CD4-positive, alpha-beta T cell treated with Interleukin-6 for 4 hours (primary cell): ENCODE measurements at places on chromosomes 1 and 21.

DNA sequence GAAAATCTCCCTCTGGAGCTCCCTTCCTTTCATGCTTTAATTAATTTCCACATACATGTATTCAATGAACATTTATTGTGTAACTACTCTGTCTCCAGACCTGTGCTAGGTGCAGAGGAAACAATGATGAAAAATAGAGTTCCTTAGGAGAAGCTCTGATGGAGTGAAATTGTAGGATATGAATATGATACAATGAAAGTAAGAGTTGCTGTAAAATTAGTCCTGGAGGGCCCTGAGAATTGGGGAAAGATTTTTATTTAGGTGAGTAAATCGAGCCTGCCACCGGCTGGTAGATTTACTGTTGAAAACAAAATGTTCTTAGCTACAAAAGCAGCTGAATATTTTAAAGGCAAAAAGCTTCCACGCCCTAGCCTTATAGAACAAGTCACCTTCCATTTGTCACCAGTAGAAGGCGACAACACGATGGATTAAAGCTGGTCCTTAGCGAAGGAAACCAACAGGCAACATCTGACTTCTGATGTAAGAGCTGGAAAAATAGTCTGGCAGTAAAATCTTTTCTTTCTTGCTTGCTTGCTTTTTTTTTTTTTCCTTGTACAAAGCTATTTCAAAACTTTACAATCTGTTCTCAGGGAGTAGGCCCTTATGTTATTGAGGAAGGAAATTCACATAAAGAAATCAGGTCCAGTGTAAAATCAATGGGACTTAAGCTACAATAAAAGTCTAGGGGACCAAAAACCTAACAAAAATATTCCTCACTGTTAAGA is 82.0 kb upstream of the ROR1 start:
- DNase-seq = peak; percentile 11

GRCh38 chr1:50976890-50977574 is 7.0 kb downstream of the CDKN2C start:
- DNase-seq = peak; percentile 30

GRCh38 chr1:174352117-174352516 is 95.6 kb upstream of the GPR52 start:
- DNase-seq = no peak

DNA sequence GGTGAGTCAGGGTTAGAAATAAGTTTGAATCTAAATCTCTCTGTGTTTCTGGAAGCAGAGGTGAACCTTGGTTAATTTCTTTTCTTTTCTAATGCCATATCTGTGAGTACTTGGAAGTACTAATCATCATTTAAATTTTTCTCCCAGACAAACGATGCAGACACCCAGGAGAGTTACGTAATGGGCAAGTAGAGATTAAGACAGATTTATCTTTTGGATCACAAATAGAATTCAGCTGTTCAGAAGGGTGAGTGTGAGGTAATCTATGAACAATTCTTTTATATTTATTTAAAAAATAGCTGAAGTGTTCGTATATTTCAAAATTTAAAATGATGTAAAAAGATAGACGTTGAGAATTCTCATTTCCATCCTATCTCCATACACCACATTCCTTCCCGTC is 11.2 kb downstream of the C4BPA start:
- DNase-seq = no peak

DNA sequence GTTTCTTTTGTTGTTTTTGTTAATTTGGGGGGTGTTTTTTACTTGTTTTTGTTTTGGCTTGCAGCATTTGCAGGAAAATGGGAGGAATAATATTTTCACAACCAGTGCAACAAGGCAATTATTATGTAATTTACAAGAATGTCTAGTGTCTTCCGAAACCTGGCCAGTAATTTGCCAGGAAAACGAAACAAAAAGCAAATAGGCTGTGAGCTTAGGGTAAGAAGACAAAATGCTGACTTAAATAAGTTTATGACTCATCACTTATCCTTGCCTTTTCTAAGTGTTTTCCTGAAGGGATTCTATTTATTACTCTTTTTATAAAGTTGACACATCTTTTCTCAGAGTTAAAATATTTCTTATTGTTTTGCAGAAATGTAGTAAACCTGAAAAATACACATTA is 49.8 kb downstream of the KCNT2 start:
- no peak for DNase-seq

DNA sequence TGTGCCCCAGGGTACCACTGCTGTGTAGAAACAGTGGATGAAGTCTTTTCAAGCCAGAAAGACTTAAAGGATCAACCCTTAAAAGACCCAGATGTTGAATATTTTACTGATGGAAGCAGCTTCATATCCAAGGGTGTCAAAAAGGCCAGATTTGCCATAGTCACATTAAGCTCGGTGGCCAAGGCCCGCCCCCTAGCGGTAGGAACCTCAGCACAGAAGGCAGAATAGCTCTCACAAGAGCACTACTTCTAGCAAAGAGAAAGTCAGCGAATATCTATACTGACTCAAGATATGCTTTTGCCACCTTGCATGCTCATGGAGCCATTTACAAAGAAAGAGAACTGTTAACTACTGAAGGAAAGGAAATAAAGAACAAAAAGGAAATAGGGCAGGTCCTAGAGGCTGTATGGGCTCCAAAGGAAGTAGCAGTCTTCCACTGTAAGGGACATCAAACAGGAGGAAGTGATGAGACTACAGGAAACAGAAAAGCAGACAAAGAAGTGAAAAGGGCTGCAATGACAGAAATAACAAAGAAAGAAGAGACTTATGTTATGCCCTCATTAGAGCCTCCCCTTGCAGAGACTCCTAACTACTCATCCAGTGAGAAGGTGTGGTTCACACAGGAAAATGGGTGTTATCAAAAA is 90.5 kb downstream of the LIPI start:
- DNase-seq = peak; percentile 9

- peak; percentile 32 for DNase-seq
These were observed 911 bp downstream of the GNB1 start for GRCh38 chr1:1889847-1890505.

GRCh38 chr1:240242601-240243144 is 151.0 kb downstream of the FMN2 start:
- DNase-seq = no peak

- no peak for DNase-seq
These were observed 16.7 kb downstream of the RGS4 start for GRCh38 chr1:163085904-163086268.

- no peak for DNase-seq
These were observed 3.4 kb downstream of the IGSF21 start for GRCh38 chr1:18110968-18111367.

GRCh38 chr21:43602266-43603232 is 56.7 kb downstream of the HSF2BP start:
- no peak for DNase-seq

DNA sequence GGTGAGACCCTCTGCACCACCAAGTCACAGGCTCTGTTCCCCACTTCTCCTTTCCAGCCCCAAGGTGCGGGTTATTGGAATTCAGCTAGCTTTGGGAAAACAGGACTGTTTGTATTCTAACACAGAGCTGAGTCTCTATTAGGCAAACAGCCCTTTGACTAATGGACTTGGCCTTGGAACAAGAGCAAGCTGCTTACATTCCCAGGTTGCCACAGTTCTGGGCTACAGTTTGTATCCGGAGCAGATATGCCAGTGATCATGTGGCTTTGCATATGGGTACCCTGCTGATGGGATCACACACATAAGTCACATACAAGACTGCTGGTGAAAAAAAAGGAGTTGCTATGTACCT is 110.5 kb upstream of the COA6 start:
- no peak for DNase-seq

GRCh38 chr1:78101051-78101450 is 55.3 kb downstream of the GIPC2 start:
- no peak for DNase-seq

DNA sequence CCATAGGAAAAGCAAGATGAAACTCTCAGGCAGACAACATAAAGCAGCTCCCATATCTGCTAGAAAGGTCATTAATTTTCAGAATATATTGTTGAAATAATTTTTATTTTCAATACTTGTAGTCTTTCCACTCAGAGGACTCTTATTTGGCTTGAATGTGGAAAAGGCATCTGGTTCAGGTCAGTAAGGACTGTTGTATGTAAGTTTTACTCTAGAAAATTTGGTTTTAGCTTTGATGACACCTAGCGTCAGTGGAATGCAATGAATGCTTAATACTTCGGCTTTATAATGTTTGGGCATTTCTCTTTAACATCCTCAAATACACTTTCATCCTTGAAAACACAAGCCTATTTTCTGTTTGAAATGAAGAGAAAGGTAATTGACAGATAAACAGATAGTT is 63.3 kb downstream of the LRRC40 start:
- no peak for DNase-seq

DNA sequence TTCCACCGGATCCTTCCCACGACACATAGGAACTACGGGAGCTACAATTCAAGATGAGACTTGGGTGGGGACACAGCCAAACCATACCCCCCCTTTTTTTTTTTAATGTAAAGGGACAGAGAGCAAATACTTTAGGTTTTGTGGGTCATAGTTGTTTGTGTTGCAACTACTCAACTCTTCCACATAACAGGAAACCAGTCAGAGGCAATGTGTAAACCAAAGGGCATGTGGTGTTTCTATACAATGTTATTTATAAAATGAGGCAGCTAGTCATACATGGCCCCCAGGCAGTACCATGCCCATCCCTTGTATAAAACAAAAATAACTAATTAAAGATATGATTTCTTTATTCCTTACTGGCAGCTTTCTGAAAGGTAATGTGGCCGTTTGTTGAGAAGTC is 845.4 kb upstream of the ADAMTS5 start:
- DNase-seq = no peak

- DNase-seq = no peak
These were observed 43.2 kb downstream of the GDAP2 start for GRCh38 chr1:117886101-117886795.

DNA sequence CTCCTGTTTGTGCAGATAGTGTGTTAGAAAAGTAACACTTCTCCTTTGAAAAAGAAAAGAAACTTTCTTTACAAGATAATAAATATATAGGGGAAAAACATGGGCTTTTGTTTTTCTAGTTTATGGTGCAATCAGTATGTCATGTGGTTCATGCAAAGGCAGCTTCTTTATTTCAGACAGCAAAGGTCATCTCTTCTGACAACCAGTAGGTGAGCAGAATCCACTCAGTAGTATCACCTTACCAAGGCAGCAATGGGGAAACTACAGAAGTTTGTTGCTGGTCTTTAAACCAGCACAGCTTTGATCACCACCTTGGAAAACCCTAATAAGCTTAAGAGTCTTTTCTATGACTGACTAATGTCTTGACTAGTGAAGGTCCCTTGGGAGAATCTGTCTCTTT is 13.0 kb upstream of the SAMSN1 start:
- no peak for DNase-seq

- no peak for DNase-seq
These were observed 4.3 kb downstream of the NTMT2 start for GRCh38 chr1:170150016-170150415.

DNA sequence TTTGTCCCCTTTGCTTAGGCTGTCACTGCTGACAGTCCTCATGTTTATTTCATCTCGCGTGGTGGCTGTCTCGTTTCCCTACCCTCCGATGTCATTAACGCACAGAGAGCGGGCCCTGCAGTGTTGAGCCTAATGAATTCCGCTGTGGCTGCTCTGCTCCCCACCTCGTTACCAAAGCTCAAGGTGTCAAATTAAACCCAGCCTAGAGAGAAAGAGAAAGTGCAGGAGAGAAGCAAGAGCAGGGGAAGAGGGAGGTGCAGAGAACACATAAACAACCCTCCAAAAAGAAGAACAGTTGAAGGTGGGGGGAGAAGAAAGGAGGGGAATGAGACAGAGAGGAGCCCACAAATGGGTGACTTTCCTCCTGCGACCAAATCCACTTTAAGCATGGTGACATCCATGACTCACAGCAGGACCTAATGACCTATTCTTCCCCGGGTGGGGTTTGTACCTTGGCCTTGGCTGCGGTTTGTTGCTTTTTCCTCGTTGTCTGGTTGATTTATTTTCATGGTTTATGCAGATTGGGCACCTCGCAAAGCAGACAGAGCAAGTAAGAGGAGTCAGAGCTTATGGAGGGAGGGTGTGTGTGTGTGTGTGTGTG is 92.5 kb downstream of the PBX1 start:
- no peak for DNase-seq

DNA sequence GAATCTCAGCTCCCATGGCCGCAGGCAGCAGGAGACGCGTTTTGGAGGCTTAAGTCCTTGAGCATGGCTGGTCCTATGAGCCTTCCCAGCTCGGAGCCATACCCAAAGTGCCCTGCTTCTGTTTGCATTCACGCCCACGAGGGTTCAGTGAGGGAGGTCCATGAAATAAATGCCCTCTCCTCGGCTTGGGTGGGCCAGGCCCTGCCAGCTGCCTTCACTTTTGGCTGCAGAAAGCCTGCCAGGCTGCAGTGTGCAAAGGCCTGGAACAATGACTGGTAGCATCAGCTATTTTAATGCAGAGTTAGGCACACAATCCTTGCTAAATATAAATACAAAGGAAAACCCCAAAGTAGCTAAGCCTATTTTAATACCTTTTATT is 49.4 kb downstream of the H3-3A start:
- no peak for DNase-seq

GRCh38 chr1:49060766-49061165 is 284.1 kb upstream of the BEND5 start:
- no peak for DNase-seq
